ENCODE measurements at places on chromosomes 11 and 22.

- DNase-seq, result no peak
Observed at GRCh38 chr11:41789376-41789775, 329.9 kb upstream of the LRRC4C start.

DNA sequence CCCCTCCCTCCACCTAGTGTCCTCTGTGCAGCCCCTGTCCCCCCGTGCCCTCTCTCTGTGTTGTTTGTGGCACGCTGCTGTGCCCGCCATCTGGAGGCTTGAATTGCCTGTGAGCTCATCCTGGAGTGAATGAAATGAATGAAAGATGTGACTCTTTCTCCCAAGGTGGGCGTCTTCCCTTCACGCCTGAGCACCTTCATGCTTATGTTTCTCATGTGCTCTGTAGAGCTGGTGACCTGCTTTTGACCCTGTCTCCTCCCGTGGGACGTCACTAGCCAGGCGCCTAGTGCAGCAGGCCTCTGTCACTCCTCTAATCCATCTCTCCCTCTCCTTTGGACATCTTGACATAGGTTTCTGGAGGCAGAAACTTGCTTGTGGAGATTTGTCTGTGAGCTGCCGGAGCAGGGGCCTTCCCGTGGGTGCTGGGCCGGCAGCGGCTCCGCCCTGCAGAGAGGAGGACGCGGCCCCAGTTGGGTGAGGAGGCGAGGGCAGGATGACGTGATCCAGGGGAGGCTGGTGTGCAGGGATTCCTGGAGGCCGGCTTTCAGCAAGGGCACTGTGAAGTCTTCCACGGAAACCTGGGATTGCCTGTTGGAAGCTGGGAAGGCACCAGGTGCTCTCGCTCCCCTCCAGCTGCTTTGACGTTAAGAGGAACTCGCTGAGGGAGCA lies 40.6 kb downstream of the MUC6 start:
- no peak for DNase-seq

- no peak for DNase-seq
Observed at GRCh38 chr11:86741839-86742805, 58.2 kb upstream of the PRSS23 start.

GRCh38 chr22:19875061-19875530 lies 20.4 kb upstream of the GNB1L start:
- DNase-seq, result no peak

DNA sequence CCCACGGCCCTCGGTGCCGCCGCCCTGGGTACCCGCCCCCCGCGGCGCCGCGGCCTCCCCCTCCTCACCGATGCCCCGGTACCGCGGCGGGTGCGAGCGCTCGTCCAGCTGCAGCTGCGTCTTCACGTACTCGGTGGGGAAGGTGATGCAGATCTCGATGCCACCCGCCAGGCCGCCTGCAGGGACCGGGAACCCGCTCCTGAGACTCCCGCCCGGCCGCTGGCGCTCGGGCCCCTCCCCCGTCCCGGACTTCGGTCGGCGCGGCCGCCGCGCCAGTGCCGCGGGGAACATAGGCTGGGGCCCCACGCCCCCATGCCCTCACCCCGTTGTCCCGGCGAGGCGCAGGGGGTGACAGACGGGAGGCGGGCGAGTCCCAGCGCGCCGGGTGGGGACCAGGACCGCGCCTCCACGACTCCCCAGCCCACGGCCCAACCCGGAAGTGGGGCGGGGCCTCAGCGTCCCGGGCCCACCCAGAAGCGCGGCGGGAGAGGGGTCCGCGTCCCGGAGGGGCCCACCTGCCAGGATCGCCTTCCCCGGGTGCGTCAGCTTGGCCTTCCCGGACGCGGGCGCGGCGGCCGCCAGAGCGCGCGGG lies 375 bp downstream of the SLC25A1 start:
- no peak for DNase-seq

- DNase-seq, result no peak
Observed at GRCh38 chr11:6746626-6747025, 25.1 kb downstream of the OR2AG2 start.

DNA sequence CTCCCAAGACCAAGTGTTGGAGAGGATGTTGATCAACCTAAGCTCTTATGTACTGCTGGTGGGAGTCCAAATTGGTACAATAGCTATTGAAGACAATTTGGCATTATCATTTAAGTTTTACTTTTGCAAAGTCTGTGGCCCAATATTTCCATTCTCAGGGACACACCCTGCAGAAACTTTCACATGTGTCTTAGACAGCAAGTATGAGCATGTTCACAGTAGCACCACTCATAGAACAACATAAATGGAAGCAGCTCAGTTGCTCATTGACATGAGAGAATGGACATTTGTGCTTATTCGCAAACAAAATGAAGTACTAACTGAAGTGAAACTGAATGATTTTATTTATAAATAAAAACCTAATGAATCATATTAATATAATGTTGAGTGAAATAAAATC lies 135.5 kb downstream of the NOX4 start:
- DNase-seq, result no peak

- no peak for DNase-seq
Observed at GRCh38 chr11:7016011-7016410, 4.1 kb downstream of the ZNF214 start.

DNA sequence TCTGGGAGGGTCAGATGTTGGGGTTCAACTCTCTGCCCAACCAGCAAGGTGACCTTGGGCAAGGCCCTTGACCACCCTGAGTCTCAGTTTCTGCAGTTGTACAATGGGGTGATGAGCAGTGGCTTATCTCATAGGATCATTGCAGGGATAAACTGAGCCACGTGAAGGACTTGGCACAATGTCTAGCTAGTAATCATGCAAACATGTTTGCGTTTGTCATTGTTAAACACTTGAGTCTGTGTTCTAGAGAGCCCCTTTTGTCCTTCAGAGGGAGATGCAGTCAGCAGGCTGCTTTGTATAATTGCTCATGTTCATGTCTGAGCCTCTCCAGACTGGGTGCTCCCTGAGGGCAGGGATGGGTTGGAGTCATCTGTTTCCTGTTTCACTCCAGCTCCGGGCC lies 15.8 kb downstream of the CD82 start:
- DNase-seq, result no peak

- DNase-seq, result no peak
Observed at GRCh38 chr11:69654001-69654659, 13.2 kb downstream of the CCND1 start.

DNA sequence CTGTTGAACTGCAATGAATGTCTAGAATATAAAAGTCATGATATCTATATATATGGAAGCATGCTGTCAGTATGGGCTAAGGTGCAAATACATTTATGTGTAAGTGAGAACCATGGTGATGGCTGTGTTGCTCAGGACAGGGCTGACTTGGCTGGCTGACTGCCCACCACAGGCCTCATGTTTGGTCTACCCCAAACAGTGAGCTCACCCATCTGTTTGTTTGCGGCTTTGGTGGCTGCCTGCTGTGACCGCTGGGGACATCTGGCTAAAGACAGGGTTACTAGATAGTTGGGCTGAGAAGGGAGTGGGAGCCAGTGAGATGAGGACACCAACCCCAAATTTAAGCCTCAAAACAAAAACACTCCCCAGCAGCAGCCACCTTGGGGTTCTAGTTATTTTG lies 6.3 kb downstream of the CD44 start:
- no peak for DNase-seq

- DNase-seq, result no peak
Observed at GRCh38 chr11:28195449-28195848, 87.3 kb downstream of the METTL15 start.

GRCh38 chr11:72643547-72643946 lies 30.7 kb downstream of the PDE2A start:
- peak; percentile 85 for DNase-seq

DNA sequence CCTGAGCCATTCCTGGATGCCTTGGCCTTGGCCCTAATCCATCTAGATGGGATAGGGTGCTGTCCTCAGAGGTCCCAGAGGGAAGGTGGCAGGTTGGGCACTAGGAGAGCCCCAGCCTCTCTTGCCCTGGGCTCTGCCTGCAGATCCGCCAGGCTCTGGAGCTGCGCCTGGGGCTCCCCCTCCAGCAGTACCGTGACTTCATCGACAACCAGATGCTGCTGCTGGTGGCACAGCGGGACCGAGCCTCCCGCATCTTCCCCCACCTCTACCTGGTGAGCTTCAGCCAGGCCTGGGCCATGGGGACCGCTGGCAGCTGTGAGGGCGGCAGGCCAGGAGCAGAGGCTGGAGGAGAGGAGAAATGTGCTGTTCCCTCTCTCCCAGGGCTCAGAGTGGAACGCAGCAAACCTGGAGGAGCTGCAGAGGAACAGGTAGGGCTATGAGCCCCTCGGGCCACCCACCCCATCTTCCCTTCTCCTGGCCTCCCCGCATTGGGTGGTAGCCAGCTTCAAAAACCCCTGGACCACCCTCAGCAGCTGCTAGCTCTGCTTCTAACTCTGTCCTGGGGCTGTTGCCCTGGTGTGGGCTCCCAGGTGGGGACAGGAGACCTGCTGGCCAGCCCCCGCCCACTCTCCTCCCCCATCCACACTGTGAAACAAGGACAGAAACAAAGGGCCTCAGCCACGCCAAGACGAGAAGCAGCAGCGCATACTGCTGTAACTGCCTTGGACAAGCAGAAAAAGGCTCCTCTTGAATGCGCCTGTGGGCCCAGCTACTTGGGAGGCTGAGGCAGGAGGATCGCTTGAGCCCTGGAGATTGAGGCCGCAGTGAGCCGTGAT lies 4.9 kb downstream of the SSH3 start:
- DNase-seq, result no peak

GRCh38 chr11:34910817-34911216 lies 5.4 kb downstream of the APIP start:
- no peak for DNase-seq

DNA sequence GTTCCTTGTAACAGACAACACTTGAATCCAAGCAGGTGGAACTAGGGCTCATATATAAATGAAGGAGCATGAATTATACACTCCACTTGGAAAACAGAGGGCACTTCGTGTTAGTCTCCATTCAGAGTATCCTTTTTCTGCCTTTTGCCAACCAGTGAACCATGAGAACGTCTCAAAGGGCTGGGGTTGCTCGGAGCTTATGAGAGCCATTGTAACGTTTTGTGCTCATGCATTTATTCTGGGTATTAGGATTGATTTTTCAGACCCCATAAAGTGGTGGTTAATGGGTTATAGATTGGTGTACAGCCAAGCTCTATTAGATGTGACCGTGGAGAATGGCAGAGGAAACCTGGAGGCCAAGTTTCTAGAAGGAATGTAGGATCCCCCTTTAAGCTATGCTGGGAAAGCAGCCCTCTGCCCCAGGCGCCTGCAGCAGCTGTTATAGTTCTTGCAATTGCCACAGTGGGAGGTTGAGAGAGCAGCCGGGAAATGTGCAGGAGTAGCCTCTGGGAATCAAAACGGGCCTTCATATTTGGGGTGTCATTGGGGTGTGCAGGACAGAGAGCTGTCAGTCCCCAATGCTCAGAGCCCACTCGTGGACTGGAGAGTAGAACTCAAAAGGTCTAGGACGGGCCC lies 54.6 kb upstream of the ASPHD2 start:
- no peak for DNase-seq

- DNase-seq, result no peak
Observed at GRCh38 chr11:45766469-45766868, 38.5 kb upstream of the SLC35C1 start.

- no peak for DNase-seq
Observed at GRCh38 chr11:86176165-86176884, 68.2 kb upstream of the EED start.

DNA sequence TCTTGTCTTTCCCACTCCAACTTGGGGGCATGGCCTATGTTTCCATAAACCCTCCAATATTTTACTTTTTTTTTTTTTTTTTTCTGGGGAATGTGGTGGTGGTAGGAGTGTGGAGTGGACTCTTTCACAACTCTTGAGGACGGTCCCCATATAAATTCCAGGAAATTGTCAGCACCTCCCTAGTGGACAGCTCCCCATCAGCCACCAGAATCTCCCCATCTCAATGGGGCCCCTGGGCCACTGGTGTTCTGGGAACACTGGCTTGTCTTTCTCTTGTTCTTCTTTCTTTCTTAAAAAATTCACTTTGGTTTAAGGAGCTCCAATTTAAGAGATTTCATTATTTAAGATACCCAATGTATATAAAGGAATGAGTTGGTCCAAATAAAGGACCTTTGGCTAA lies 74.1 kb downstream of the ADM start:
- no peak for DNase-seq

- DNase-seq, result no peak
Observed at GRCh38 chr11:120188371-120188770, 22.5 kb upstream of the OAF start.

All from 8988T (cell line).